Choroid plexus epithelial cell (primary cell): ENCODE measurements at places on chromosomes 2 and 18.

- DNase-seq: peak; percentile 54
These were observed 62.7 kb downstream of the PTRHD1 start for GRCh38 chr2:24730481-24730880.

DNA sequence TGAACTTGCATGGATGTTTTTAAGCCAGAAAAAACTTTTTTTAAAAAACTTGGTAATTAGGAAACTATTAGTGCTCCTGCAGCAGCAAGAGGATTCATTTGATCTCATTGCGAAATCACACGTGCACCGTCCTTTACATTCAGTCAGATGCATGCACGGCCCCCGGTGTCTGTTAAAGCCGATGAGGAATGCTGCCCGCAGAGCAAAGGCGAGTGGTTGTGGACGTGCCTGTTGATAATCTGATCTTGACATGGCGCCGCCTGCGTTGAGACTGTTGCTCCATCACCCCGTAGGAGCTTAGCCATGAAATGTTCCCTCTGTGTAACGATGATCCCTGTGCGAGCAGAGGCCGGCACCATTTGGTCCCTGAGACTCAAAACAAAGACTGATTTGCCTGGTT, 300.0 kb downstream of the GBX2 start:
- DNase-seq: peak; percentile 62

DNA sequence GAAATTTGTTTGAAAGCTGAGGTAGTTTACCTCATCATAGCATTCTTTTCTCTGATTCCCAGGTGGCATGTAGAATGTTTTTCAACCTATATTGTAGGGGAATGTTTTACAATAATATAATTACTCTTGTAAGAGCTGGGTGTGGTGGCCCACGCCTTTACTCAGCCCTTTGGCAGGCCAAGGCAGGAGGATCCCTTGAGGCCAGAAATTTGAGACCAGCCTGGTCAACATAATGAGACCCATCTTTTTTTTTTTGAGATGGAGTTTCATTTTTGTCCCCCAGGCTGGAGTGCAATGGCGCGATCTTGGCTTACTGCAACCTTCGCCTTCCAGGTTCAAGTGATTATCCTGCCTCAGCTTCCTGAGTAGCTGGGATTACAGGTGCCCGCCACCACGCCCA, 3.6 kb downstream of the USP39 start:
- no peak for DNase-seq

DNA sequence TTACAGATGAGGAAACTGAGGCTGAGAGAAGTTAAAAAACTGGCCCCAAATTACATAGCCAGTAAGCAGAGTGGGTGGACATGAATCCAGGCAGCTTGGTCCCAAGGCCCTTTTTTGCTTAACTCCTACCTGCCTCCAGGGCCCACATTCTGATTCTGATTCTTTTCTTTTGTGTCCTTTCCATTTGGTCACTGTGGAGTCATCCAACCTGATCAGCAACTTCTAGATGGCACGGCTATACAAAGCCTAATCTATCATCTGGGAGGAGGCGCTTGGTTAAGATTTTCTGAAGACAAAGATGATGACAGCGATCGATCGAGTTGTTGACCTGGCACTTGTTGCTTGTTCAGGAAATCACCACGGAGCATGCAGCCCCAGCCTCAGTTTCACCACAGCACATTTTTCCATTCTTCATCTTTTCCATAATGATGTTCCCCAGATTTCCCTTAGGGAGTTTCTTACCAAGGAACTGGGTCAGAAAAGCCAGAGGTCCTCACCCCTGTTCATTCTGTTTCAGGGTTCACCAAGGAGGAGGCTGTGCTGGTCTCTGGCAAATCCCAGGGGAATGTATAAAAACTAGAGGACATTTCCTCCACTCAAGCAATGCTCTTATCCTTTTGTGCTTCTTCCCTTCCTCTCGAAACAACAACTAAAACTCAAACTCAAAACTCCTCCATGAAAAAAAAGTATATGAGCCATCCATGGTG, 6.9 kb upstream of the IGFBP2 start:
- no peak for DNase-seq

GRCh38 chr2:187383043-187383800, 64.8 kb downstream of the CALCRL start:
- peak; percentile 65 for DNase-seq

DNA sequence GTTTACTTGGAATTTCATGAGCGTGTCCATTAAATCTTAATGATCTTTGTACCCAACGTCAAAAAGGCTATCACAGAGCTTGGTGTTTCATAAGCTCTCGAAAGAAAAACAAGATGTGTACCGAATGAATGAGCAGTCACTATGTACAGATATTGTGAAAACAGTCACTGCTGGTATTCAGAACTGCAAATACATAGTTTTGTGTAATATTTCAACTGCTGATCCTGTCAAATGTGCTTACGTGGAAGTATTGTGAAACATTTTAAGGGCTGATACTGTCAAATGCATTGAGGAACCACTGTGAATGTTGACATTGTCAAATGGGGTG, 184.2 kb upstream of the KLHL29 start:
- DNase-seq: no peak

DNA sequence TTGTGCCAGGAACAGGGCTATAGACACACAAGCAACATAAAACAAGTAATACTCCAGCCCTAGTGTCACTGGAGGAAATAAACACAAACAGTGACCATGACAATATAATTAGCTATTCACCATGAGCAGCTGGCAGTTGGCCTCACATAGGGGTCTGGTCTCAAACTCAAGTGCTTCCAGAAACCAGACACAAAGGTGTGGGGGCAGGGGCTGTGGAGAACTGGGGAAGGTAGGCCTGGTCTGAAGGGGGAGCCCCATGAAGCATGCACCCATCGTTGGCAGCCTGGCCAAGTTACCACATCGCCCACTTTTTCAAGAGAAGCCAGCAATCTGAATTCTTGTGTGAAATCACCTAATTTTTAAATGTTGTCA, 49.5 kb upstream of the SP3 start:
- DNase-seq: no peak

DNA sequence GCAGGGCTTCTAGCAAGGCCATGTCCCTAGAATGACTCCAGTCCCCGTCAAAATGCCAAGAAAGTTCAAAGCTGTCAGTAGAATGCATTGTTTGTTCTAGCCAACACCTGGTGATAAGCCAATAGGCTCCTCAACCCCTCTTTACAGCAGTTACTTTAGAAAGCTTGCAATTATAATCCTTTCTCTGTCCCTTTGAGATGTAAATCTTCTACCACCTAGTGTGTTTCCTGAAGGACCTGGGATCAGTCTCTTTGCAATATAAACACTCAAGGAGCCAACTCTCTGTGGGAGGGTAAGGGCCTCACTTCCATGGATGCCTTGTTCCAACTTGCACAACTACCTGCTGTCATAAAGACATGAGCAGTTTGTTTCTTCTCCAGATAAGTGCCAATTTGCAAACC, 301.8 kb downstream of the NBAS start:
- peak; percentile 24 for DNase-seq

- no peak for DNase-seq
These were observed 32.1 kb upstream of the LCLAT1 start for GRCh38 chr2:30414961-30415360.

DNA sequence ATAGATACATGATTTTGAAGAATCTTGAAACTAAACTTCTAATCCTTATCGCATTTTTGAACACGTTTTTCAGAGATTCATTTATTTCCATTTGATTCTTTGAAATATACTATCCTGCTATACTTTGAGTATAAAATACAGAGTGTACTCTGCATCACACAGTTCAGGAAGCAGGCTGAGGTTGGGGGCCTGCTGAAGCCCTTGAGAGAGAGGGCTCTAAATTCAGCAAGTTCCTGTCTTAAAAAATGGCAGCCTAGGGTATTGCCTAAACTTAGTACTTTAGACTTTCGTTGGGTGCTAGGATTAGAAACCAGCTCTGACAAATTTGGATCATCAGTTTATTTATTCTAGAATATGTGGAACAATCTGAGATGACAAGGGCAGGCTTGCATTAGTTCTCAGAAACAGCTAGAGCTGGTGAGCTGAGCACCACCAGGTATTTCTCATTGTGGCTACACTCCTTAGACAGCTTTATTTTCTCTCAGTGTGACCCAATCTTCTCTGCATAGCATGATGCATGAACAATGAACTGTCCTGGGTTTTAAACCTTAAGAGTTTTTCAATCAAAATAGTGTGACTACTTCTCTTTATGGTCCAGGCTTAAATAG, 49.1 kb downstream of the TFPI start:
- no peak for DNase-seq

GRCh38 chr18:61093965-61094364, 239.3 kb upstream of the CDH20 start:
- DNase-seq: no peak

DNA sequence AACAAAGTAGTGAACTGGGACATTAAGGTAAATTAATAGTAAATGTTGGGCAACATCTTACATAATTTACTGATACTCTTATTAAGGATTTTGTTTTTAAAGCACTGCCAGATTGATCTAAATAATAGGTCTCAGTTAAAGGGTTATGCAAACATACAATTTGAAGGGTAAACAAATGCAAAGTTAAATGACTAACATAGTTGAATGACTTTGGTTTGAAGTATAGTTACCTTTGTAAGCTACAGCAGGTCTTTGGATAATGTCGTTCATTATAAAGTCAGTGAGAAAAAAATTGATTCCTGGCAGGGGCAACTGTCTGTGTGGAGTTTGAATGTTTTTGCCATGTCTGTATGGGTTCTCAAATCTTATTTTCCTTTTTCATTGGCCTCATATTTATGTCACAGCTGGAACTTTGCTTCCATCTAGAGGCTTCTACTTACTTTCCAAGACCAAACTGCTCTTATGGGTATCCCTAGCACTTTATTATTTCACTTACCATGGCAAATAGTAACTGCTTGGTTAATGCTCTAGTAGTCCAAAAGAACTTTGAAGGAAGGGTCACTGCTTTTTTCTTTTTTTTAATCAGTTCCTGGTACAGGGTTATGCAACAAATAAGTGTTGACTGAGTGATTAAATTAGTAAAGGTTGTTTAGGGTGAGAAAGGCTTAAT, 107.8 kb downstream of the NBEAL1 start:
- DNase-seq: peak; percentile 33

- DNase-seq: no peak
These were observed 49.9 kb downstream of the KDM3A start for GRCh38 chr2:86491088-86491487.

DNA sequence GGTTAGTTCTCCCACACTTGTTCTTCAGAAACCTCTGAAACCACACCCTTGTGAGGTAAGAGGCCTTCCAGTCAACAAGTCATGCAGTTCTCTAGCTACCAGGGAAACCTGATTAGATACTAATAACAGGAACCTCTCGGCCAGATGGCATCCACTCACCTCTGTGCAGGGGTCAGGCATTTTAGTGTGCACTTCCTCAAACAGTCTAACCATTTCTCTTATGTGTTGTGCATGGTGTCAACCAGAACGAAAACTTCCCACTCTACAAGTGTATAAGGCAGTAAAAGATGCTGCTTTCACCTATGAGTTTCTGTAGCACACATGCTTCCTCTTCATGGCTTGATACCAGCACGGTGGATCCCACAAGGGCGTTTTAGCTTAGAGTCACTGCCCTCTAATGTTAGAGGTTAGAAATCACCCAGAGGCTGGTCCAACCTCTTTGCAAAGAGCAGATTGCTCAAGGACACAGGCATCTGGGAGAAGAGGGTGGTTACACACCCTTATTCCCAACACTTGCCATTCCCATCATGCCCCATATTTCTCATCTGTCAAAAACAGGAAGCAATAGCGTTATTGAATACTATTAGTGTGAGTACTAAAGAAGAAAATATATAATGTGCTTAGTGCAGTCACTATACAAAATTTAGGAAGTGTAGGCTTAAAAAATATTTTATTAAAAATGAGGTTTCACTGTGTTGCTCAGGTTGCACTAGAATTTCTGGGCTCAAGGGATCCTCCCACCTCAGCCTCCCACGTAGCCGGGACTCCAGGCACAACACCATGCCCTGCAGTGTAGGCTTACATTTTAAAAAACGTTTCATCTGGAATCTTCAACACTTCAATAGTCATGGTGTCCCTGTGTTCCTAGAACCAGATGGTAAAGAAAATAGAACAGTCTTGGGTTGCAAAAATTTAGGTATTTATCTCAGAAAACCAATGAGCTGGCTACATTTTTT, 34.5 kb upstream of the RAB31 start:
- peak; percentile 64 for DNase-seq

DNA sequence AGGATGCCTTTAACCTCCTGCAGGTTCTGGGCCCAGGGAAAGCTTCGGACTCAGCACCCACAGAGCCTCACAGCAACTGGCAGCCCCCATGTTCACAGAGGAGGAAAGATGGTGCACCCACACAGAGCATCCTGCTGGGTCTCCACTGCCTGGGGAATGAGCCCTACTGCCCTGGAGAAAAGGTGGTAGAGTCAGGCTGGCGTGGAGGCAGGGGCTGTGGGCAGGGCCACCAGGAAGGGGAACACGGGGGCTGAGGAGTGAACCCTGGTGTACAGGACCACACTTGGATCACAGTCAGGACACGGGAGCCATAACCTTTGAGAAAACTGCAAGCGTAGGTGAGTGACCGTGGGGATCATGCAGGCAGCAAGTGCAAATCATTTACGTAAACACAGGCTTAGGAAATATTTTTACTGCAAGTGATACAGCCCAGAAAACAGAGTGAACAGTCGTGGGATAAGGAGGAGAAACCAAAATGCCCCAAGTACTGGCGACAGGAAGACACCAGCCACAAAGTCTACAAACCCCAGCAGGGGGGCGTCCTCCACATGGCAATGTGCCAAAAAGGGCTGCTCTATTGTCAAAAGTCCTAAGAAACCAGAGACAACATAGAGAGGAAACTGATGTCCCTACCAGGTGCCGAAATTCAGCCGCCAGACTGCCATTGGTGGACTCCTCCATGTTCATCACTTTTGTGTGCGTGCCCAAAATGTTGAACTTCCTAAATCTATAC, 27.6 kb downstream of the STAT1 start:
- no peak for DNase-seq

- peak; percentile 77 for DNase-seq
These were observed 345.7 kb downstream of the CYP26B1 start for GRCh38 chr2:71801969-71802368.

GRCh38 chr2:64324746-64325410, 129.1 kb upstream of the LGALSL start:
- DNase-seq: no peak

DNA sequence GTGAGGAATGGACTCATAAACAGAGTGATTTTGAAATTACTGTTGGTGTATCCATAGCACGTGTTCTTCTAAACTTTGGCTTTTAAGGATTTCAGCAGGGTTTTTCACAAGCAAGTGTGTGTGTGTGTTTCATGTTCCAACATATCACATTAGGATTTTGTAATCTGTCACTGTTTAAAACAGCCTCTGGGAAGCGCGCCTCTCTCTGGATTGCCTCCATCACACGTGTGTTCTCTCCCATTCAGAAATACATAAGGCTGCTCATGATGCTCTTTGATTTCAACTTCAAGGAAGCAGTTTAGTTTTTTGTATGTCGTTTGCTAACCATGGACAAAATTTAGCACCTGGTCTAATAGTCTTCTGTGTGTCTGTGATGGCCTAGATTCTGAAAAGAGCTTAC, 370.4 kb downstream of the MTX2 start:
- no peak for DNase-seq

DNA sequence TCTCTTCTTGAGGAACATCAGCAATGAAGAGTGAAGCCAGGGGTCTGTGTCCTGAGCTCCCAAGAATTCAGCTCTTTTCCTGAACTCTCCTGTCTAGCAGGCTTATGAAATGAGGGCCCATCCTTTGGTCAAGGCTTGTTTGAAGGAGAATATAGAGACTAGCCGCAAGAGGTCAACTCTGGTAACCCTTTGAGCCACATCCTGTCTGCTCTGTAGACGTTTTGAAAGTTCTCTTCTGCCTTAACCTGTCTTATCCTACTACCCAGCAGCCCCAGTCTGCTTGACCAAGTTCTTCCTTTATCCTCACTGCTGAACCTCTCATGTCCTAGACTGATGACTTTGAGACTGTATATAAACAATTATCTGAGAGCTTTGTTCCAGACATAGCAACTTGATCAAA, 5.4 kb downstream of the SEMA4F start:
- peak; percentile 13 for DNase-seq
